ENCODE measurements at places on chromosomes 7 and 10. TPM values are rescaled to one million over a fixed set of nuclear protein-coding genes. Genes with fewer than 3 reads are reported as not detected.

Gene TMEM225B
- 0.60 TPM for total RNA-seq

DNA sequence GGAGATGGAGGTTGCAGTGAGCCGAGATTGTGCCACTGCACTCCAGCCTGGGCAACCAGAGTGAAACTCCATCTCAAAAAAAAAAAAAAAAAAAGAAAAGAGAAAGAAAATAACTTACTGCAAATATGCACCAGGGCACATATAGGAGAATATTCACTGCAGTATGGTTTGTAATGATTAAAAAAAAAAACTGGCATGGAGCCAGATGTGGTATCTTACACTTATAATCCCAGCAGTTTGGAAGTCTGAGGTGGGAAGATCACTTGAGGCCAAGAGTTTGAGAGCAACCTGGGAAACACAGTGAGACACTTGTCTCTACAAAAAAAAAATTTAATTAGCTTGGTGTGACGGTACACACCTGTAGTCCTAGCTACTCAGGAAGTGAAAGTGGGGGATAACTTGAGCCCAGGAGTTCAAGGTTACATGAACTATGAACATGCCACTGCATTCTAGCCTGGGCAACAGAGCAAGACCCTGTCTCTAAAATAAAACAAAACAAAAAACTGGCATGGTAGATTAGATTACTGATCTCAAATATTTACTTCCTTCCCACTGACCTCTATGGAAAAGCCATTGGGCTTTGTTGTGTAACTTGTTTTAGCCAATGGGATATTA lies 85.6 kb downstream of the MICU1 start:
- no peak for DNase-seq

GRCh38 chr10:121596689-121597503 lies 1.3 kb downstream of the FGFR2 start:
- DNase-seq: no peak

- DNase-seq: no peak
Measured at GRCh38 chr10:15572531-15573045, 147.1 kb downstream of the ITGA8 start.

DNA sequence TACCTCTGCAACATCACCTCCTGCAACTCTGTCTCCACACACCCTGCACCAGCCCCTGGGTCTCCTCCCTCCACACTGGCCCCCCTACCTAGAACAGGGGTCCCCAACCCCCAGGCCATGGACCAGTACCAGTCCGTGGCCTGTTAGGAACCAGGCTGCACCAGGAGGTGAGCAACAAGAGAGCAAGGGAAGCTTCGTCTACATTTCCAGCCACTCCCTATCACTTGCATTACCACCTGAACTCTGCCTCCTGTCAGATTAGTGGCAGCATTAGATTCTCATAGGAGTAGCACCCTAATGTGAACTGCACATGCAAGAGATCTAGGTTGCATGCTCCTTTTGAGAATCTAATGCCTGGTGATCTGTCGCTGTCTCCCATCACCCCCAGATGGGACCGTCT lies 108.8 kb upstream of the WDR11 start:
- no peak for DNase-seq
